Liver (tissue), 10 donors: ENCODE measurements at places on chromosomes 1 and 21.

DNA sequence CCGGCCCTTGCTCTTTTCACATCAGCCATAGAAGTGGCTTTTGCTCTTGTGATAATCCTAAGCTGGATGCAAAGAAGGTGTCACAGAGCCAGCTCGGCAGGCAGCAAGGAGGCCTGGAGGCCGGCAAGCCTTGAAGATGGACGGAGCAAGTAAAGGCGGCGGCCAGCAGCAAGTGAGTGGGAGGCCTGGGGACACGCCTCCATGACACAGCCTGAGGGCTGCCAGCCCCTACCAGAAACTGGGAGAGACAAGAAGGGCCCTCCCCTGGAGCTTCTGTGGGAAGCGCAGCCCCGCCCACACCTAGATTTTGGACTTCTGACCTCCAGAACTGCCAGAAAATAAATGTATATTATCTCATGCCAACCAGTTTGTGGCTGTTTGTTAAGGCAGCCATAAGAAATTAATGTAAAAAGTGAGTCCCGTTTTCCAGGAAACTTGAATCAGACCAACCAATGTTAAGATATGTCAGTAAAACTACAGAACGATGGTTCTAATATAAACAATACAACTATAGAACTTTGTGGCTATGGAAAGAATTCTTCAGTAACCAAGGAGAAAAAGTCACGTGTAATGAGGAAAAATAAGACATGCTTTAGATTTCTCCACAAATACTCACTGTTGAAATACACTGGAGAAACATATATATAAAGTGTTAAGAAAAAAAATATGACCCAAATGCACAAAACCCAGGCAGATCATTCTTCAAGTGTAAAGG, 49.9 kb downstream of the BACE2 start:
- no peak for DNase-seq

GRCh38 chr1:172642970-172643369, 15.9 kb upstream of the FASLG start:
- no peak for DNase-seq

GRCh38 chr1:36034692-36035091, 49.2 kb upstream of the TEKT2 start:
- DNase-seq = no peak

DNA sequence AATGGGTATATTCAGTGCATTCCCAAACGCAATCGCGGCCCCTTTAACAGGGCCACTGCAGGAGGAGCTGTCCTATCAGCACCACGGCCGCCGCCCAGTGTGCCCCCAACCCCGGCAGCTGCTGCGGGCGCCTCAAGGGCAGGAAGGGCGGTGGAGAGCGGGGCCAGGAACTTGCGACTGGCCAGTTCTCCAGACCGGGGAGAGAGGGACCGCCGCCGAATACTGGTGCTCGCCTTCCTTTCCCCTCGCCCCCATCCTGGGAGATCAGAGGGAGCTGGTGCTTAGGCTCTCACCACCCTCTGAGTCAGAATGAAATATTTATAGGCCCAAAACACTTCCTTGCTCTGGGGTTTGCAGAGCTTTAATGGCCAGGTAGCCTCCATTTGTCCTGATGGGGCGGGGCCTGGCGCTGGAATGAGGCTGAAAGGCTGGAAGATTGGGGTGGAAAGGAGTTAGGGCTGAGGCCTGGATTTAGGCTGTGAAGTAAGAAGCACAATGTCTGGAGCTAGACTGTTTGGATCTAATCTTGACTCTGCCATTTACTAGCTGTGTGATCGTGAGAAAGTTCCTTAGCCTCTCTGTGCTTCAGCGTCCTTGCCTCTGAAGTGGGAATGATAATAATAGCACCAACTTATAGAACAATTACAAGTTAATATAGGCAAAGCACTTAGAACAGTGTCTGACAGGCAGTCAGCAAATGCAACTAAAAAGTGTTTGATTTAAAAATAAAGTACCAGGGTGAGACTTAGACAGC, 75.5 kb downstream of the NAV1 start:
- DNase-seq = no peak

- no peak for DNase-seq
Observed at GRCh38 chr1:20587661-20588053, 1.2 kb upstream of the CDA start.

- no peak for DNase-seq
Observed at GRCh38 chr1:107058245-107059032, 2.0 kb downstream of the PRMT6 start.

DNA sequence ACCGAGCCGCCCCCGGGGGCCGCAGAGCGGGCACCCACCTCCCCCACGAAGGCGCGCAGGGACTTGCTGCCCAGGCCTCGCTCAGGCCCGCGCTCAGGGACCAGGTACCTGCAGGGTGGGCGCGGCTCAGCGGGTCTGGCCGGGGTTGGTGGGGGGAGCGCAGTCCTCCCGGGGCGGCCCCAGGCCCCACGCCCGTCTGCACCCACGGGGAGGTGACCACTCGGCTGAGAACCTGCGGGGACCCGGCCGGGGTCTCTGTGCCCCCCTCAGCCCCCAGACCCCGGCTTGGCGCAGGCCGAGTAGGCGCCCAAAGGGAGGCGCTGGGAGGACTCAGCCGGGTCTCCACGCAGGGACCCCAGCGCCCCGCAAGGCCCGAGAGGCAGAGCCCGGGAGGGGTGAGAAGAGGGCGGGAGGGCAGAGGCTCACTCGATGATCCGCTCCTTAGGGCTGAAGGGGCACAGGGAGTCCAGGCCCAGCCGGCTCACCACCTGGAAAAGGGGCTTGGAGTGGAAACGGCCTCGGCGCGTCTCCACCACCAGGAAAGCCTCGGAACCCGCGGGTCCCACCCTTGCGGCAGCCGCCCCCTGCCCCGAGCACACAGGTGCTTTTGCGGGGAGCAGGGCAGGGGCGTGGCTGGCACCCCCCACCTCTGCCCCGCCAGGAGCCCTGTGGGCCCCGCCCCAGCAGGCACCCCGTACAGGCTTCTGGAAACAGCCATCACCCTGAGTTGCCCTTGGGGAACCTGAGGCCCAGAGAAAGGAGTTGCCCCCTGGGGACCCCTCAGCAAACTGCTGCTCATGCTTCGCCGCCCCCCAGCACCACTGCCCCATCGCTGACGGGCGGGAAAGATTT, 9.3 kb downstream of the FTCD start:
- DNase-seq = no peak

GRCh38 chr1:76799700-76800099, 67.6 kb upstream of the ST6GALNAC5 start:
- DNase-seq = no peak

DNA sequence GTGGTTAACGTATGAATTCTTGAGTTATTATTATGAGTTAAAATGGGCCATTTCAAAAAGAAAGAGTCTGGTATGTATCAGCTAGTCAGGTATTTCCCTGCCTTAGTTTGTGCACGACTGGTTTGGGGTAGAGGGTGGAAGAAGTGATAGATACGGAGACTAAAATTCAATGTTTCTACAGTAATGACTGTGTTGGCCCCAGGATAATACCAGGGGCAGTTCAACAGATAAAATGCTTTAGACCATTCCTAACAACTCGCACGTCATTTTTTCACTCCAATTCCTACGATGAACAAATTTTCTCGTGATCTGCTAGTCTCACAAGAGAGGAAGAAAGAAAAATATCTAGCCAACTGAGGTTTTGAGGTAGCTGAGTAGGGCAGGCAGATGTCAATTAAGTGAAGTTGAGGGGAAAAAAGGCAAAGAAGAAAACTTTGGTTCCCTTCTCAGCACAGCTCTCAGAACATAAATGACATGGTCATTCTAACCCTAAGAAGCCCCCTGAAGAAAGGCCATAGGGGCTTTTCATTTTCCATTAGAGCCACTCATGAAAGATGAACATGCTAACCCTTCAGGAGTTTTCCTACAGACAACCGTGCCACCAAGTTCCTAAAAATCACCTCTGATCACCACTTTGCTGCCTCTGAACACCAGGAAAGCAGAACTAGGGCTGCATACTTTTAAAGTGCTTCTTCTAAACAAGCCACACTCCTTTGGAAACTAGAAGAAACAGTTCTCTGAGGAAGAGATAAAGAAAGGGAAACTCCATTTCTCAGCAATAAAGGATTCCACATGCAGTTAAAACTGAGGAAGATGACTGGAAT, 5.6 kb downstream of the MCOLN2 start:
- DNase-seq = no peak

- DNase-seq = no peak
Observed at GRCh38 chr21:45385549-45386050, 19.4 kb upstream of the COL18A1 start.

GRCh38 chr1:25527226-25527846, 16.1 kb upstream of the LDLRAP1 start:
- no peak for DNase-seq

DNA sequence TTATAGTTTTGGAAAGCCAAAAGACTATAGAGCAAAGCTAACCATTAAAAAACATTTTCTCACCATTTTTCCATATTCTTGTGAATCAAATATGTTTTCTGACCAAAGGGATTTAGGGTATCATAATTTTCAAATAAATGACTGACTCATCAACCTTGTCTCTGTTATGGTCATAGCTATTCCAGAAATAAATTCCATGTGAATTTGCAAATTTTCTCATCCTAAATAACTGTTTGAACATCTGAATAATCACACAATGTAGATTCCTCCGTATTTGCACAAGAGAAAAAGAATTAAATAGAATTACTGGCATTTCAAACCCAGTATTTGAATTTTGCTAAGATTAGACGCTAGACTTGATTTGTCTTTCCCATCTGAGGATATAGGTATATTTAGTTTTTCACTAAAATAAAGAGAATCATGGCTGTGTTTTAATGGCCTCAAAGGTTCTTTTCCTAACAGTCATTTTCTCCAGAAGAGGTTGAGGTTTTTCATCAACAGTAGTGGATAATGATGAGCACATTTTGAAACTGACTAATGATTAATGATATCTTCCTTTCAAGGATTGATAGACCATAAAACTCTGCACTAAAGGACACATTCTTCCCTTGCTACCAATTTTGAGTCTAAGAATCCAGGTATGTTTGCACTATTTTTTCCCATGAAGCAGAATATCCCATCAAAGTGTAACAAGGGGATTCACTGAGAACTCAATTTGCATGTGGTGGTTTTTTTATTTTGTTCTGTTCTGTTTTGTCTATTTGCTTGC, 9.5 kb upstream of the DUSP23 start:
- no peak for DNase-seq

GRCh38 chr1:176693697-176694329, 230.8 kb downstream of the PAPPA2 start:
- no peak for DNase-seq

GRCh38 chr1:215599418-215600074, 32.4 kb downstream of the KCTD3 start:
- no peak for DNase-seq

GRCh38 chr1:218426343-218426657, 81.2 kb downstream of the TGFB2 start:
- DNase-seq = no peak

DNA sequence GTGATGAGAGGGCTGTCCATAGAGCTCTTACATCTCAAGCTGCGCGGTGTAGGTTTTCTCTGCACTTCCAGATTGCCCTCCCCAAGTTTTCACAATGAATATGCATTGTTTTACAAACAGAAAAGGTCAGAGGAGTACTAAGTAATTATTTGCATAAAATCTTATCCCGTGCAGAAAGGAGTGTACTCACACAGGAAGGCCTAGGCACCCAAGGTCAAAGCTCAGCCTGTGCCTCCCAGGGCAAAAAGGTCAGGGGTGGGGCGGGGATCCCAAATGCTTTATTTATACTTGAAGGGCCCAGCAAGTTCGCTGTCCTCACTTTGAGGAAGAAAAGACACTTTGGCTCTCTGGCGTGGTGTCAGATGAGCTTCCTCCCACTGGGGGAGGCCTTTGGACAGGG, 10.3 kb upstream of the KCNE1 start:
- DNase-seq = peak; percentile 42

- peak; percentile 44 for DNase-seq
Observed at GRCh38 chr21:36980280-36981048, 14.0 kb upstream of the HLCS start.

DNA sequence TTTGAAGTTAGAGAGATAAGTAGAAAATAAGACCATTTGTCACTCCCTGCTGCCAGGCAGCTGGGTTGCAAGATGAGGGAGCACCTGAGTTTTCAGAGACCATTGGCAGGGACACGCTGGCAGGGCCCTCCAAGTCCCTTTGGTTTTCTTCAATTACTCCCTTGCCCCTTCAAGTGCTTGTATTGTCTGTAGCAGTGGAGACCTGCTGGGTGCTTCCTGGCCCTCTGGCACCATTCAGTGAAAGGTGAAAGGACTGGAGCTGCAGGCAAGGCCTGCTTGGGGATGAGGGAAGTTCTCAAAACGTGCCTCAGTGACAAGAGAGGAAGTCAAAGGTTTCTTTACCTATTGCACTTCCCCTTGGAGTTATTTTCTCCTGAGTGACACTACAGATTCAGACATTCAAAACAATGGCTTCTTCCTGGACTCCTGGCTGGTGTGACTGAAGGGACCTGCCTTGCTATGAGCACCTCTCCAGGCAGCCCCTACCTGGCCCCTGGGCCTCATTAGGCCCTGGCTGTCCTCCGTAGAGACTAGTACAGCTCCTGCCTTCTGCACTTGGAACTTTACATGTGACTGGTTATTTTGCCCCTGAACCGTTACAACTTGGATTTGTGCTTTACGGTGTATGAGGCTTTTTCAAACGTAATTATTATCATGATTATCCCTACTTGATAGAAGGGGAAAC, 100.1 kb downstream of the C1orf21 start:
- DNase-seq = no peak

DNA sequence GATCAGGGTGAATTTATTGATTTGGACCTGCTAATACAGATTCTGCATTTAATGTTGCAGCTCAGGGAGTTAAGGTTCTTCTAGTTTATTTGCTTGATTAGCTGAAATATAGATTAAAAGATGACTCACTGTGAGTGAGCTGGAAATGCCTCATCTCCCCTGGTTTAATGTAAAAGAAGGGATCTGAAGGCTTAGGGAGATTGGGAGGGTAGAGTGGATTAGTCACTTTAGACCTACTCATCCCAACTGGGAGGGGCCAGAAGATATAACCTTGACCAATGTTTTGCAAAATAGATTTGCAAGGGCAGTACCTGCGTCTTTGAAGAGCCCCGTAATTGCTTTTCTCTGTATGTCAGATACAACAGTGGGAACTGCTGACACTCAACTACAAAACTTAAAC, 922.8 kb upstream of the ADGRL4 start:
- DNase-seq = no peak

DNA sequence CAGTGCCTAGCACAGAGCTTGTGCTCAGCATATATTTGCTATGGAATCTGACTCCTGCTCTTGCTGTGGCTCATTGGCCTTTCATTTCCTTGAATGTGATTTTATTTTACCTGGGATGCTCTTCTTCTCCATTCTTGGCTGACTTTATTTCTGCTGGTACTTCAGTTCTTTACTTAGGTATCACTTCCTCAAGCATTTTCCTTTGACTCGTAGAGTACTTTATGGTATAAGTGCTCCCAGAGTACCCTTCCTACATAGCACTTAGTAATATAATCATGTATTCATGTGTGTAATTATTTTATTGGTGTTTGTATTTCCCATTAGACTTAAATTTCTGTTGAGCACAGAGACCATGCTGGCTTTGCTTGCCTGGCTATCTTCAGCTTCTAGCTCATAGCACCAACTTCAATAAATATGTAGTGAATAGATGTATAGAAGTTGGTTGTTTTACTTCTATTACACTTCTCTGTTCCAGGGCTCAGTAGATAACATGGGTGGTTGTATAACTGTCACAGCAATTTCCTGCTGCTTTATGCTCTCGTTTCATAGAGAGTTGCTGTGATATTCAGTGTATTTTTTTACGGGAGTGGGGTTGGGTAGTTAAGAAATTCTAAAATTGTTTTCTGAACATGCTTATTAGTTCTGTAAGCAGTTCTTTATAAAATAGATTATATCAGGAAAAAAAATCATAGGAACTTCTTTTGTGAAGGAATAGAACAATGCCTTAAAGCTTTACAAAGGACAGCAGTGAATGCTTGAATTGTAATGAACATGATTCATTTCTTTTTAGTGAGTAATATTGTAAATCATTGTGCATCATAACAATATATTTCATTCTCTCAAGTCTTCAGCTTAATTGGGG, 112.2 kb downstream of the NEK7 start:
- no peak for DNase-seq
